Stimulated activated effector memory CD8-positive, alpha-beta T cell treated with anti-CD3 and anti-CD28 coated beads, Interleukin-12 subunit alpha, Interleukin-12 subunit beta, amount 100 ng/mL, for 72 hours (primary cell): ENCODE measurements at places on chromosomes 2 and 18.

DNA sequence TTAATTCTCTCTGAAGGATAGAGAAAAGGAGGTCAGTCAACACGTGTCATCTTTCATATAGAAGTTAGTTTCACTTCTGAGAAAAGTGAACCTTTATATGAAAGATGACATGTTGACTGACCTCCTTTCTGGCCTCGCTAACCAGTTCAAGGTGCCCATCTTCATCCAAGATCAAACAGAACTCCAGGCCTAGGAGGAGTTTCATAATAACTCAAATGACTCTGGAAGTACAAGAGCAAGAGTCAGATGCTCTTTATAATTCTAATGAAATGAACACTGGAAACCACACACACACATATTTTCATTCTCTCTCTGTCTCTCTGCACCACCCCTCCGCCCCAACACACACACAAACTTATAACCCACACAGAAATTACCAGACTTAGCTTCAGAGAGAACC is 16.3 kb downstream of the ANKRD44 start:
- DNase-seq, result no peak

DNA sequence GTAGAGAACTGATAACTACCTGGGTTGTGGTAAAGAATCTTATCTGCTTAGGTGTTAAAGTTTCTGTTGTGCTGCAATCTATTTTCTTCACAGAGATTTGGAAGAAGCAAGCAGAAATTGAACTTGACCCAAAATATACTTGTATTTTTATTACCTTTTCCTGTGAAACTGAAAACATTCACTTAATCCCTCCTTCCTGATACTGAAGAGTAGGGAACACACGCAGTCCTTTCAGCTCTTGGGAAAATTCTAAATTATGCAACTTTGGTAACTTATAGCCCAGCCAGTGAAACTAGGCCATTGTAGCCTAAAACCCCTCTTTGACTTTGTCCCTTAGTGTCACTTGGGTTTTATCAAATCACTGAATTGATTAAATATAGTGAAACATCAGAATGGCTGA is 128.4 kb upstream of the MEIS1 start:
- DNase-seq, result no peak

DNA sequence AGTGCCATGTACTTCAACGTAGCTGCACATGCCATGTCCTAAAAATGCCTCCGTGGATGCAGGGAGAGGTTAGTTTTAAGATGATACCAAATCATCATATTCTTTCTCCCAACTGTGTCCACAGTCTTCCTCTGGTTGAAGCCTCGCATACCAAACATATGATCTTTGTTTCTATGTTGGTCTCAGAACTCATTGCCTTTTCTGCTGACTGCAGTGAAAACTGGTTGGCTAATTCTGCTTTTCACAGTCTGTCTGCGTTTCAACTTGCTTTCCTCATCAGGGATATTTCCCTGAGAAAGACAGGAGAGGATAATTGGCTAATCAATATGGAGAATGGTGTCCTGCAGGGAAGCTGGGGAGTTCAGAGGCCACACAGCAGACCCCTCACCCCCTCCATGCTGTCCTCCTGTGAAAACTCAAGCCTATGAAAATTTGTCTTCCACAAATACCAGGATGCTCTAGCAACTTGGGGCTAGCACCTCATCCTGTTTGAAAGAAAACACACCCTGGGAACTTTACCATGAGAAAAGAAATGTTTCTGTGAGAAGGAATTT is 192.2 kb upstream of the PXDN start:
- no peak for DNase-seq

- DNase-seq, result no peak
These were observed 78.0 kb upstream of the OTX1 start for GRCh38 chr2:62972601-62973000.

DNA sequence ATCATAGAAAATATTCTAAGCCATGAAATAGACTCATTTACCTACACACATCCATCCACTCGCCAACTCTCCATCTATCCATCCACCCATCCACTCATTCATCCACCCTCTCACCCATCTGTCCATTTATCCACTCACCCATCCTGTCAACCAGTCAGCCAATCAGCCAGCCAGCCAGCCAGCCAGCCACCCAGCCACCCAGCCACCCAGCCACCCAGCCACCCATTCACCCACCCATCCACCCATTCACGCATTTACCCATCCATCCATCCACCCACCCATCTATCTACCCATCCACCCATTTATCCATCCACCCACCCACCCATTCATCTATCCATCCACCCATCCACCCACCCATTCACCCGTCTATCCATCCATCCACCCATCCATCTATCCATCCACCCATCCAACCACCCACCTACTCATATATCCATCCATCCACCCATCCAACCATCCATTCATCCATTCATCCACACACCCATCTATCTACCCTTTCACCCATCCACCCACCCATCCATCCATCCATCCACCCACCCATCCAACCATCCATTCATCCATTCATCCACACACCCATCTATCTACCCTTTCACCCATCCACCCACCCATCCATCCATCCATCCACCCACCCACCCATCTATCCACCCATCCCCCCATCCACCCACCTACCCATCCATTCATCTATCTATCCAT is 185.1 kb downstream of the LOXHD1 start:
- DNase-seq, result no peak

DNA sequence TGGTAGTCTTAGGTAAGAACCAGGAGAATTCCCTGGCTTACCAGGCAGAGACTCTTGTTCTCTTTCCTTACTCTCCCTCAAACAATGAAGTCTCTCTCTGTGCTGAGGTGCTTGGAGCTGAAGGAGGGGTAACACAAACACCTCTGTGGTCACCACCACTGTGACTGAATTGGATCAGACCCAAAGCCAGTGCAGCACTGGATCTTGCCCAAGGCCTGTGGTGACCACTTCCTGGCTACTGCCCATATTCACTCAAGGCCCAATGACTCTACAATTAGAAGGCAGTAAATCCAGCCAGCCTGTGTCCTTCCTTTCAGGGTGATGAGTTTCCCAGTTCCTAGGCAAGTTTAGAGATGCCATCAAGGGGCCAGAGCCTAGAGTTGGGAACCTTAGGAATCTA is 706.8 kb downstream of the SLC4A3 start:
- DNase-seq, result no peak

- DNase-seq, result no peak
These were observed 70.2 kb downstream of the SPATS2L start for GRCh38 chr2:200376513-200377354.

- DNase-seq, result no peak
These were observed 240.2 kb downstream of the CYP26B1 start for GRCh38 chr2:71907503-71907902.

DNA sequence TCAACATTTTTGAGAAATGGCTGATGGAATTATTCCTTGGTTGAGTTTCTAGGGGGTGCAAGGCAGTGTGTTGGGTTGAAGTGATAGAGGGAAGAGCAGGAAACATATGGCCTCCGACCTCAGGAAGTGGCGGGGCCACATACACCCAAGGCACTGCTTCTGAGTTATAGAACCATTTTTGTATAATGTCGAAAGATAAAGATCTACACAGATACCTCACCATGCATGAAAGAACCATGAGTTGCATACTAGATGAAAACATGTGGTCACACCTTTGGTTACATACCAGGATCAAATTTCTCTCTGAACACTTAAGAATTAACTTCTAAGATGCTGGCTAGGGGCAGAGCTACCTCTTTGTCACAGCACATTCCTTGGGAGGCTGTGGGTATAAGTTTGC is 23.2 kb downstream of the LAMA3 start:
- no peak for DNase-seq

- no peak for DNase-seq
These were observed 133.3 kb downstream of the DNAH6 start for GRCh38 chr2:84649487-84650142.

DNA sequence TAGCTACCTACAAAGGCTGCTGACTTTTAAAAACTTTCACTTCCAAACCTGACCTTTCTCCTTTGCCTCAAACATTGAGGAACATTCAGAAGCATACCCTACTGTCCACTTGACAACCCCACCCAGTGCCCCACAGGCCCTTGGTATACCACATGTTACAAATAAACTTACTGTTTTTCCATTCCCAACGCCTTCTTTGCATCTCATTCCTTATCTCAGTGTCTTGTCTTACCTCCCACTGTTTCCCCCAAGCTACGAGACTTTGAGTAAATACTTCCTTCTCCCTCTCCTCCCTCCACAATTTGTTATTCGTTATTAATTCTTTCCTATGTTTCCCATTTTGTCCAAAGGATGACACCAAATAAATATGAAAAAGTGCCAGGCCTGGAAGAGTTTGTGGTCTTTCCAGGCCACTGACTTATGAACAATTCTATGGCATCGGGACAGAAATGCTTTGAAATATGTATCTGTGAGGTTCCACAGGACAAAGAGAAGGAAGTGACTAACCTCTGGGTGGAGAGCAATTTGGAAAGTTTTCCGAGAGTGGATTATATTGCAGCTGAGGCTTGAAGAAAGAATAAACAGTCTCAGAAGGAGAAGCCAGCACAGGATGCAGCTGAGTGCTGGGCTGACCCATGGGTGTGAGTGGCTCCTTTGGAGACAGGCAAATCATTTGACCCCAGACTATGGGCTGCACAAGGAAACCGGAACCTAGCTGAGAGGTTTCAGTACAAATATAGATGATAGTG is 409.0 kb downstream of the LPIN1 start:
- no peak for DNase-seq

- DNase-seq, result no peak
These were observed 228.5 kb downstream of the ALPK2 start for GRCh38 chr18:58400331-58400870.

GRCh38 chr18:3877678-3878077 is 427.7 kb downstream of the TGIF1 start:
- DNase-seq, result no peak

- DNase-seq, result no peak
These were observed 55.1 kb upstream of the DLGAP1 start for GRCh38 chr18:4510160-4510559.

DNA sequence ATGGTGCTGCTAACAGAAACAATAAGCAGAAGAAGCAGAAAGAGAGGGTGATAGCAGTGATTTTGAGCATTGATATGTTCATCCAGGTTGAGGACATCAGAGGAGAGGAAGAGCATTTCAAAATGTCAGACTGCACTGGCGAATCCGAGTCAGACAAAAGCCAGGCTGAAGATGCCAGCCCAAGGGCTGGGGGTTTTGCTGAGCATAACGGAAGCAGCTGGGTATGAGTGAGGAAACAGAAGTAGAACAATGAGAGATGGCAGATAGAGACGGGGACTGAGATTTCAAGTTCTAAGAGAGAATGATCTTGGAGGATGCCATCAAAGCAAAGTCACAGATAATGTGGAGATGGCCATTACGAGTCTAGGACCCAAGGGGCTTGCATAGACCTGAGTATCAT is 151.2 kb downstream of the RNF144A start:
- DNase-seq, result no peak

DNA sequence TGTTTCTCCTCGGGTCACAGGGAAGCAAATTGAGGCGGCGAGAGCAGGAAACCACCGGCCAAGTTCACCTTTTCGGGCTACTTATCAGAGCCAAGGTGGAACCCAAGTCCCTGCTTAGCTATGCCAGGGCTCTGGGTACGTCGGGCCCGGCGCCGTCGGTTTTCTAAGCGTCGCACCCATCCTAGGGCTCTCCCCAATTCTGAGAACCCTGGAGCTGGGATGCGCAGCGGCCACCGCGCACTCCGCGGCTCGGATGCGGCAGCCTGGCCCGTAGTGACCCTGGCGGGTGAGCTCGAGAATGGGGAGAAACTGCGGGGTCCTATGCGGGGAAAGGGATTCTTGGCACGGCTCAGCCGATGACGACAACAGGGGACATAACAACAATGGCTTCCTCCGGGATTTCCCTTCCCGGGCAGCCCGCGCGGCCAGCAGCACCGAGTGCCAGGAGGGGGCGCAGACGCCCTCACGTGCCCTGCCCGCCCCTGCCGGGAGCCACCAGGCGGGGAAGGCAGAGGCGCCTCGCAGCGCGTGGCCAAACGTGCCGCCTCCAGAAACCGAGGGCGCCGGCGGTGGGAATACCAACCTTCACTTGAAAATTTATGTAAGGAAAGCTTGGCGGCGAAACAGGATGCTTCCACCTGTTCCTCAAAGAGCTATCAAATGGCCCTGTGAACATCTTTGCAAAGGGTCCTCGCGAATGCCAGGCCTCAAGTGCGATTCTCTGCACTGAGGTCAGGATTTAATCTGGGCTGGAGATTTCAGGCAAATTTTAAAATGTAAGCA is 2.1 kb upstream of the SLC30A3 start:
- peak; percentile 66 for DNase-seq

GRCh38 chr2:54549430-54549829 is 93.3 kb downstream of the SPTBN1 start:
- DNase-seq, result no peak

DNA sequence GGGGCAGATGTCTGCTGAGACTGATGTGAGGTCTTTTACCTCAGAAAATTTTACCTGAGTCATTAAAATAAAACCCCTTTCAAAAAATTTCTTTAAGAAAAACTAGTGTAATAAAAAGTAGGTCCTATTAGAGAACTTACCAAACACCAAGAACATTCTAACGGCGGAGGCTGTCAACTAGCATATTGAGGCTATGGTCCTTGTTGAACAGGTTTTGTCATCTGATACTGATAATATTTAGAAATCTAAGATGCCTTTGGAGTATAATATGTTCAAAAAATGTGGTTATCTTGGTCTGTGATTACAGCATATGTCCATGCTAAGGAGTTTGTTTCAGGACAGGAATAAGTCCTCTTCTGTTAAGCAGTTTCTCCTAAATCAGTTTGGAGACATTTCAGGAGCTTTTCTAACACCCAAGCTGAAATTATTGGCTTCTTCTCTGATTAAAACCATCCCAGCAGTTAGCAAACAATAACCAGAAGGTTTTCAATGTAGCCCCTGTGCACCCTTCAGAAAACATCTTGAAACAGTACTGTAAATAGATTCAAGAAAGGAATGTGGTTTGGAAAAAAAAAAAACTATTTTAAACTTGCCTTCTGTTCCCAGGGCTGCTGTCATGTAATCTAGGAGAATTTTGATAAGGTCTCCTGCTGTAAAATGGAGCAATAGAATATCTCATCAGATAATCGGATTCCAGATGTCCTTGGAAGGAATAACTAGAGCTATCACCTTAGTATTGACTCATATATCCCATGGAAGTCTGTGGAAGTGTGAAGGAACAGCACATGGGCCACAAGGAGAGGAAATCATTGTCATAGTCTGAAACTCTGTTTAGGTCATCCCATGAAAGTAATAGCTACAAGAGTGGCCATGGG is 58.7 kb upstream of the B3GNT2 start:
- no peak for DNase-seq

DNA sequence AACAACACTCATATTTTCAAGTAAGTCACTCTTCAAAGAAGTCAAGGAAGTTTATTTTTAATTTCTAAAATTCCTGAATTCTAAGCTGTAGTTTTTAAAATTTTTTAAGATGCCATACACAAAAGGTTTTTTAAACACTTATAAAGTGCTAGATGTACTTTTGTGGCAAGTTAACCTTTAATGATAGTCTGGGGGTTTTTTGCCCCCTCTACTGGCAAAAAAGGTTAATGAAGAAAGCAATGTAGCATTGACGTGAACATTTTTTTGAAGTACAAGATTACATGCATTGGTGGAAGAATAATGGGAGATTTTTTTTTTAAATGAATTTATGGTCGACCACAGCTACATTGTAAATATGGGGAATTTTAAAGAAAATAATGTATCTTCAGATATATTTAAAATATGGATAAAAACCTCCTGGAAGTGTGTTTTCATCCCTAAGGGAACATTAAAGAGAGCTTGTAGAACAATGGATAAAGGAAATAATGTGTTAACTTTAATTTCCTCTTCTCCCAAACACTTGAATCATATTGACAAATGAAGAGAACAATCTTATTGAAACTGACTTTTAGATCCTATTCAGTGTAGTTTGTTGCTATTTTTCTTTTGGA is 12.6 kb downstream of the ITPRID2 start:
- DNase-seq, result no peak
